ENCODE measurements at places on chromosomes 7 and 10.

DNA sequence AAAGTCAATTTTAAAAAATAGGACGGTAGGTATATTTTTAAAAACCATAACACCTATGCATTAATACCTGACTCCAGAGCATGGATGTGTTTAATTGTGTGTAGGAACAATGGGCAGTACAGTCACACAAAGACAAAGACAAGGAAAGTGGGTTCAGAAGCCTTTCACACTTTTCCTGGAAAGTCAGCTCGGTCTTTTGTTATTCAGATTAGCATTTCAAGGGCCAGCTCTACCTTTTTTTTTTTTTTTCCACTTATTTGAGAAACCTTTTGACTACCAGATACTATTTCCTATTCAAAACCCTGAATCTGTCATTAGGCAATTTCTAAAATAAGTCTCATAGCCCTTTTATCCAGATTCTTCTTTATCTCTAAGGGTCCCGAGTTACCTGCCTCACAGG, 401.9 kb downstream of the PARD3 start:
- no peak for DNase-seq

GRCh38 chr7:105006367-105007136, 7.5 kb upstream of the KMT2E start:
- no peak for DNase-seq

GRCh38 chr10:117619223-117619622, 76.7 kb downstream of the EMX2 start:
- no peak for DNase-seq

DNA sequence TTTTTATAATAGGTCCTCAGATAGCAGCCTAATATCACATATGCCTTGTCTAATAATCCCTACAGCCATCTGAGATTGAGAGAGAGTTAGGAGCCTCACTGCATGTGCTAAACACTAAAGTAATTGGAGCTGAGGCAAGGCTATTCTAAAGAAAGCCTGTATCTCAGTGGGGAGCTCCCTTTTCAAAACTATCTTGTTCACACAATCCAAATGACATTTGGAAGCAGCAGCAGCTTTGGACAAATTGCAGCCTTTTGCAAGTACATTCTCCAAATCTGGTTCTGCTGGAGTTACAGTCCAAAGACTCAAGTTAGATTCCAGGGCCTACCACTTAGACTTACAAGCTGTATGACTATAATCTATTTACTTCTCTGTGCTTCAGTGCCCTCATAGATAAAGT, 104.5 kb downstream of the MACC1 start:
- peak; percentile 18 for DNase-seq

DNA sequence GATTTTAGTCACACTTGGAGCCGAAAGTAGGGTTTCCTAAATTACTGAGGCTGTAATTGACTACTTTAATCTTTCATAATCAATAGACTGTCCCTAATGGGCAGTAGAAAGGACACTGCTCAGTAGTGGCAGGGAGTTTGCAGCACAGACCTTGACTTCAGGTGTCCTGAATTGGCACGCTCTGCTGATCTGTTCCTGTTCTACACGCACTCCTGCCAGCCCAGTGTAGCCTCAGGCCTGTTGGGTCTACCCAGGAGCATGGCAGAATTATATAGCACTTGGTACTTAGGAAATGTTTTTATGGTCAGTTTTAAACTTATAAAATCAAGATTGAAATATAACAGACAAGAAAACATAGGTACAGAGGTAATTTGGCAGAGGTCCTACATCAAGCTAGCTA, 9.0 kb downstream of the EIF4H start:
- DNase-seq = no peak

DNA sequence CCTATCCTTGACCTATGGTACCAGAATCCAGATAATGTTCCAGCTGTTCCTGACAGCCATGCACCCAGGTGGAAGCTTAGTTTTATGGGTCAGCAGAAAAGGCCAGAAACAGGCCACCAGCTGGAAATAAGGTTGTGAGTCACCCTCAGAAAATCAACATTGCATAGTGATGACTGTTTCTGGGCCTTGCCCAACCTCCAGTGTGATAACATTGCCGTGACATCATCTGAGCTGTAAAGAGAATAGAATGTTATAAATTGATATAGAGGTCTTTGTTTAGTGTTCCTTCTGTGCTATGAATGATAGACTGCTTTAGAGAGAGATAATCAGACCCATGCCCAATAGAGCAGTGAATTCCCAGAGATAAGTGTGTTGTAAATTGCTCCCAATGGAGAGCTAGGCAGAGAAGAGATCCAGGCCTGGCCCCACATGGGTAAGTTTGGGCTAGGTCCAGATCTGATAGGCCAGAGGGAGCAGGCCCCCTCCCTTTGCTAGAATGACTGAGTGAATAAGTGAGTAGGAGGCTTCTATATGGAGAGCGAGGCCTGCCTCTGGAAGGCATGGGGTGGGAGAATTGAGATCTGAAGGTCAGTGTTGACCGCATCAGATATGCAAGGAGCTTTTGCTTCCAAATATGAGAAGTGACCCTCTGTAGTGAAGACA, 14.2 kb upstream of the HPS1 start:
- DNase-seq = no peak

DNA sequence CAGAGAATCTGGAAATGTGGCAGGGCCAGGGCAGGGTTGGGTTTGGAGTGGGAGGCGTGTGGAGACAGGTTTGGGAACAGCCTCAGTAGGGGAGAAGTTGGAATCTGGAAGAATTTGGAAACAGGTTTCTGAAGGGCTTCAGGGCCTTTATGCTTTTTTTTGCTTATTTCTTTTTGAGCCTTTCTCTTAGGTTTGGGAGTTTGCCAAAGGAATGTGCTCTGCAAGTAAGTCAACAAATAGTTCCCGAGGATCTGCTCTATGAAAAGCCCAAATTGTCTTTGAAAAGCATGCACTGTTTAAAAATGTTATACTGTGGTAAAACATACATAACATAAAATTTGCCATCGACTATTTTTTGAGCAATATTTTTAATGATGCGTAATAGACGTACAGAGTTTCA, 86.7 kb upstream of the ADRB1 start:
- no peak for DNase-seq

DNA sequence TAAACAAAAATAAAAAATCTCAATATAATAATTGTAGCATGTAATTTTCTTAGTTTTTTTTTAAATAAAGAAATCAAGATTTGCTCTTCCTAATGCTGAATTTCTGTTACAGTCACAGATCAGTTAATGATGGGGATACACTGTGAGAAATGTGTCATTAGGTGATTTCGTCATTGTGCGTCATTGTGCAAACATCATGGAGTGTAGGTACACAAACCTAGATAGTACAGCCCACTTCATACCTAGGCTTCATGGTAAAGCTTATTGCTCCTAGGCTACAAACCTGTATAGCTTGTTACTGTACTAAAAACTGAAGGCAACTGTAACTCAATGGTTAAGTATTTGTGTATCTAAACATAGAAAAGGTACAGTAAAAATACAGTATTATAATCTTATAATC, 74.4 kb upstream of the LSM8 start:
- no peak for DNase-seq

DNA sequence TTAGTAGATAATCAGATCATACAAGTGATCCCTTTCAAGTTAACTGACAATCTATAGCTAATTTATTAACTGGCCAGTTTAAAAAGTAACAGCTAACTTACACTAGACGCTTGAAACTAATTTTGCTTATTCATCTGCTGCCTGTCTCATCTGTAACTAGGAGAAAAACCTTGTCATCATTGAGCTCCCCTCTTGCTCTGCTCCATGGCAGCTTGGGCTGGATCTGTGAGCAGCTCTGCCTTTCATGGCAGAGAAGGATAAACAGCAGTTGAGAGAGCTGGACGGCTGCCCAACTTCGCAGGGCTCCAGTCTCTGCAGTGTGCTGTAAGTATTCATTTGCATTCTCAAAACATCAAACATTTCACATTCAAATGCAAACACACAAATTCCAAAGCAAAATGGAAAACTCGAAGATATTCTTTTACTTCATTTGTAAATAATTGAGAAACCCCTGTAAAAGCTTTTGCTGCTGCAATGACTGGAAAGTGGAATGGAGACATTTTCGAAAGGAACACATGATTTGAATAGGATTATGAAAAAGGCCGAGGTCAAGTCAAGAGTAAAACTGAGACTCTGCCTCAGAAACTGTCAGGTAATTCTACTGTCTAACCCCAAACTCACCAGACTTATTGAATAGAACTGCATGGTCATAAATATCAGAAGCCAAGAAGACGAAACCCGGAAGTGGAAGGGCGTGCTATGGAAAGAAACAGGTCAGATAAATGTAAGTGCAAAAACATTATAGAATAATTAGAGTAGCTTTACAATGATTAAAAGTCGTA, 17.6 kb downstream of the SLC35B4 start:
- DNase-seq = no peak

DNA sequence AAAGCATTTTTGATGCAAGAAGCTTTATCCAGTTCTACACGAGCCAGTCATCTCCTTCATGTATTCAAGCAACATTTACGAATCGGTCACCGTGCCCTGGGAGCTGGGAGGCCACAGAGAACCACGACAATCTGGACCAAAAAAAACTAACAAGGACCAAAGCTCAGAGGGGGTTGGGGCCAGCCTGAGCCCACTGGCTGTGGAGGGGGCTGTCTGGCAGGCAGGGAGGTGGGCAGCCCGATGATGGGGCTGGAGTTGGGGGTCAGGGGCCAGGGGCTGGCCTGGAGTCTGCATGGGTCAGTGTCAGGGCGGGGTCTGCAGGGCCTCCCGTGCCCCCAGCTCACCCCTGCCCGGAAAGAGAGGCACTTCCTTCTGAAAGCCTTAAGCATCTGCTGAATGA, 12.5 kb upstream of the GRIFIN start:
- no peak for DNase-seq

DNA sequence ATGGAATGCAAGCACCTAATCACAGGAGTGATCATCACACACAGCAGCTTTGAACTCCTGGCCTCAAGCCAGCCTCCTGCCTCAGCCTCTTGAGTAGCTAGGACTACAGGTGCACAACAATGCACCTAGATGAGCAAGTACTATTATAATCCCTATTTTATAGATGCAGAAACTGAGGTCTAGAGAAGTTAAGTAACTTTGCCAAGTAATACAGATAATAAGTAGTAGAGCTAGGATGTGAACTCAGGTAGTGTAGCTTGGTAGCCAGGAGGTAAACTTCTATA, 33.7 kb downstream of the DNAJC12 start:
- no peak for DNase-seq

DNA sequence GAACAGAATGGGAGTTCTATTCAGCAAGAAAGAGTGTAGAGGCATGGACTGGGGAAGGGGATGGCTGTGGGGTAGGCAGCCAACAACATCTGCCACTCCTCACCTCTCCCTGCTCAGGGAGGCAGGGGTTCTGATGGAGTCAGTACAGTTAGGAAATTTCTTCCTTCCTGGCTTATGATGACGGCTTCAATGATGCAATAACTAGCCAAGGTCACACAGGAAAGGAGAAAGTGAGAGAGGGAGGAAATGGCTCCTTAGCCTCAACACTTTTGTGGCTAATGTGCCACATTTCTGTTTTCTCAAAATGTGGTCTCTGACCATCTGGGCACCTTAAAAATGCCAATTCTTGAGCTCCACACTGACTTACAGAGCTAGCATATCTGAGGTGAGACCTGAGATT, 79.3 kb upstream of the PDZD8 start:
- no peak for DNase-seq

DNA sequence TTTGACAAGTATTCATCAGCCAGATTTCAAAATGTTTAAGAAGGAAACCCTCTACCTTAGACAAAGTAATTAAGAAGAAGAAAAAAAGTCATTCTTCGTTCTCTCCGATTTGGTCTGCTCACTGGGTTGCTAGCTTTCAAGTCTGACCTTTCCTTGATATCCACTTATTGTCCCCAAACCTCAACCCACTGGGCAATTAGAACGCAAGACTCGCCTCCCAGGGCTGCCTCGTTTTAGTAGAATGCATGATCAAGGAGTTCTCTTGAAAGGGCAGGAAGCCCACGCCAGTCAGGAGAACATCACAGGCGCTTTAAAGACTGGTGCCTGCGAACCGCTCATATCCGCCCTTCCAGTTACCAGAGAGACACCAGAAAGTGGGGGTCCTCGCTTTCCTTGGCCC, 637.7 kb downstream of the PARD3 start:
- peak; percentile 20 for DNase-seq

DNA sequence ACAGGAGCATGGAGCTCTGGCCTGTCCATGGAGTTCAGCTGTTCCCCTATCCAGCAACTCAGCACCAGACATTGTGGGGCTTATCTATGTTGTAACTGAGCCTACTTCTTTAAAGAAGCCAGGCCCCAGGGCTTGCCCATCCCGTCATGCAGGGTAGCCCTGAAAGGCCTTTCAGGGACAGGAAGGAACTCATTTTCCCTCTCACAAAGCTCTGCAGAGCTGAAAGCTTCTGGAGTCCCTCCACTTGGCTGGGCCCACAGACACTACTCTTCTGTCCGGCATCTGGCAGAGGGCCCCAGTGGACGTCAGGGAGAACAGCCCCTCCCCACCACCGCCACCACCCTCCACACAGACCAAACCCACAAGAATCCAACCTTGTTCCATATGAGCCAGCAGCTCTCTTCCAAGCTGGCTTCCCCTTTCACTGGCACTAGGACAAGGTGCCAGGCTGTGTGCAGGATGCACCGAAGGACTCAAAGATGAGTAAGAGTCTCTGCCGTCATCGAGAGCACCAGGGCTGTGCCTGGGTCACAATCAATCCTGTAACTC, 33.1 kb downstream of the DENND2A start:
- DNase-seq = no peak

- no peak for DNase-seq
These were observed 16.5 kb downstream of the MGMT start for GRCh38 chr10:129483430-129484010.

DNA sequence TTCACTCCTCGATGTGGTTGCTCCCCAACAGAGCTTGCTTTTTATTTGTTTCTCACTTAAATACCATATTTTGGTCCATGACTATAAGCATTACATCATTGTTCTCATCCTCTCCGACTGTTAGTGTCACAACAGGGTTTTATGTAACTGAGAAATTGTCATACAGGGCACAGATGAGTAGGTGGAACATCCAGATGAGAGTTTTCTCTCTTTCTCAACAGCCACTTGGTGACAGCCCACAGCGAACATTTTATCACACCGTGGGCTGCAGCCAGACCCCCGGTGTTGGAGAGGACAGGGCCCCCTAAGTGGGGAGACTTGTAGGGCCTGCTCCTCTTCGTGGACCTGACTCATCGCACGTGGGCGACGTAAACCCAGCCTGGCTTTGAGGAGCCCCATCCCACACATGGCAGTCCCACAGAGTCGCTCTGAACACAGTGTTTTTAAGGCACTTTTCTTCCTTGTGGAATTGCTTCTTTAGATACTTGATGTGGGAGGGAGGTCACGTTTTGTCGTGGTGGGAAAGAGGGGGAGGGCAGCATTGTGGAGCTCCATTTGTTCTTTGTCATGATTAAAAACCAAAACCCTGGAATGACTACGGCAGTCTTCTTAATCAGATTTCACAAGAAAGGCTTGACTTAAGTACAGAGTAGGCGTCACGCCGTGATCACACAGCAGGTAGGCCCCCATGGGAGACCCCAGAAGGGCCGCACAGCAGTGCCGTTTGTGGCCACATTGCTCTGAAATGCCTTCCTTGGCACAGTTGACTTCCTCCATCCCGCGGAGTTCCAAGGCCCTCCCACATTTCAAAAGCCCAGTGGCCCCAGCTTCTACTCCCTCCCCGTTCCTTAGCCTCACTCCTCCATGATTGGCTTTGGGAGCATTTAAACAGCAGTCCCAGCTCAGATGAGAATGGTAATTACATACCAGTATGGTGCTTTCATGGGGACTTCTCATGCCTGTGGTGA, 220.6 kb downstream of the CCDC3 start:
- DNase-seq = no peak

GRCh38 chr10:60041489-60042133, 135.3 kb upstream of the CCDC6 start:
- DNase-seq = no peak

- no peak for DNase-seq
These were observed 28.9 kb downstream of the MINDY4 start for GRCh38 chr7:30799976-30800661.

Data from neuronal stem cell (in vitro differentiated cells).